ENCODE measurements at places on chromosomes 3 and 15.
A peak's percentile ranks its signal among the peaks of the same experiment; 100 is the strongest.

DNA sequence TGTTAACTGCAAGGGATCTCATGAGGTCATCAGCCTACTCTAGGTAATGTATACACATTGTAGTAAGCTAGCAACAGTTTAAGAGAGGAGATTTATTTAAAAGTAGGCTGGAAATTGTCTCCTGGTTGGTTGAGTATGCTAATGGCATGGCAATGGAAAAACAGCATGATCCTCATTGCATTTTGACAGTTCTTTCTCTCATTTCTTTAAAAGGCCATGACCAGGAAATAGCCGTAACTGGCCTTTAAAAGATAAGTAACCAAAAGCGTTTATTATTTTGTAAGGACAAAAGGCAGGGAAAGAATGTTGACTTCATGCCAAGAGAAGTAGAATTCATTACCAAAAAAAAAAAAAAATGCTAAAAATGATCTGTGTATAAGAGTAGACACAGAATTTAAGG is 310.3 kb downstream of the FGF12 start:
- DNase-seq, result no peak

GRCh38 chr3:50418850-50419249 is 59.5 kb upstream of the TMEM115 start:
- peak; percentile 21 for DNase-seq

DNA sequence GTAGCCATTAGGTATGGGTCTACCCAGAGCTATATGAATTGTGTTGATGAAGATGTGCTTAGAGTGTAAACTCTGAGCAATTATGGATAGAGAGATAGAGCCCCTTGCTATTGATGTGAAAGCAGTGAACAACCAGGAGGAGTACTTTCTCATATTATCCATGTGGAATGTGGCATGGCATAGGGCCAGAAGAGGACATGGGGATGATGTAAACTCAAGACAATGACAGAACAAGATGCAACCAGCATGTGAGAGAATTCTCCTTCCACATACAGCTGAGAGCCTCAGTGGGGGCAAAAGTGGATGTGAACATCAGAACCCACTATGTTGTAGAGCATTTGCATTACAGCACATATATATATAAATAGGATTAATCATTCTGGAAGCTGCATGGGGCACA is 36.4 kb upstream of the BNC1 start:
- DNase-seq, result peak; percentile 37

DNA sequence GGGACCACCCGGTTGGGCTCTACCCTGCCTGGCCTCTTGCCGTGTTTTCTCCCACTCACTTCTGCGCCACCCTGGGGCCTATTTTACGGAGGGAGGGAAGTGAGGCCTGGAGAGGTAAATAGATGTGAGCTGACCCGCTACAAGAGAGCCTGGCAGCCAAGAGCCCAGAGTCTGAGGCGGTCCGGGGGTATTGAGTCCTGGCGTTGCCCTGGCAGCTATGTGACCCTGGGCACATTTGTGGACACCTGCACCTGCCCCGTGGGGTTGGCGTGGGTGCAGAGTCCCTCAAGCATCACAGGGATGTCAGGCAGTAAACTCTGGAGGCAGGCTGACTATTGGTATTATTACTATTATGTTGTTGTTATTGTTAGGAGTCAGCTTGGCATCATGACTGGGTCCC is 85.7 kb downstream of the FBLN2 start:
- DNase-seq, result no peak

- DNase-seq, result peak; percentile 1
These were observed 9.5 kb downstream of the CFAP44 start for GRCh38 chr3:113431811-113432210.

- no peak for DNase-seq
These were observed 87.5 kb downstream of the LRRFIP2 start for GRCh38 chr3:37086918-37087317.

DNA sequence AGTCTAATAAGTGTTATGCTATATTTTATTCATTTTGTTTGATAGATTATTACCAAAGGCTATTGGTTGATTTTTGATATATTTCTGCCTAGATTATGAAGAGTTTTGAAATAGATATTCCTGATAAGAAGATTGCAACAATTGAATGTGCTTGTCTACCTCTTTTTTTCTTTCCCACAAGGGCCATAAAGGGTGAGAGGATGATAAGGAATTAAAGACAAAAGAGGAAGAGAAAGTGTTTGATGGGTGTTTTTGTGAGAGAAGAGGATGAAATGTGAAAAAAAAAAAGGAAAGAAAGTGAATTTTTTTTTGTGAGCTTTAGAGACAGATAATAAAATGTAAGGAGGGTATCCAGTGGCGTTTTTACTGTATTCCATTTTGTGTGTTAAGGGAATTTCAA is 244.4 kb downstream of the CHST2 start:
- DNase-seq, result no peak

DNA sequence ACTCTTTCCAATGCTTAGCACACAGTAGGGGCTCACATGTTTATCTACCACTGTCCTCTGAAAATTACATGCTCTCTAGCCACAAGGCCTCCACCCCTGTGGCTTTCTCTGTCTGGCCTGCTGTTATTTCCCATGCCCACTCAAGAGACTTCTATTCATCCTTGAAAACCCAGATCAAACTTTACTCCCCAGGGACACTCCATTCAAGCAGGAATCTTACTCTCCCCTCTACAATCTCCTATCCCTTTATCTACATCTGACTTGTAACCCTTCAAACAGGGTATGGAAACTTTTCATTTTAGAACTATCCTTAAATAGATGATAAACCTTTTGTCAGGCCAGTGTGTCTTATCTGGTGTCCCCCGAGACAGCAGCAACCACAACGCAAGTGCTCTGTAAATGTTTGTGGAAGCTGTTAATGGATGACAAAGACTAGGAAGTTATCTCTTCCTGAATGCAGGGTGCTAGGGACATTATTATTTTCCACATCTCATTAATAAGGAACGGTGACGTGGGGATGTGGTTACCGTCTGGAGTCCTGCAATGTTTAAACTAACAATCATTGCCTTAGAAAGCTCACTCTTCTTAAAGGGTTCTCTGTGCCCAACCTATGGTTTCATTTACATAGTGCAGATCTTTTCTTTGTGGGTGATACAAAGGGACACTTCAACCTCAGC is 322.3 kb downstream of the ARRDC4 start:
- no peak for DNase-seq

DNA sequence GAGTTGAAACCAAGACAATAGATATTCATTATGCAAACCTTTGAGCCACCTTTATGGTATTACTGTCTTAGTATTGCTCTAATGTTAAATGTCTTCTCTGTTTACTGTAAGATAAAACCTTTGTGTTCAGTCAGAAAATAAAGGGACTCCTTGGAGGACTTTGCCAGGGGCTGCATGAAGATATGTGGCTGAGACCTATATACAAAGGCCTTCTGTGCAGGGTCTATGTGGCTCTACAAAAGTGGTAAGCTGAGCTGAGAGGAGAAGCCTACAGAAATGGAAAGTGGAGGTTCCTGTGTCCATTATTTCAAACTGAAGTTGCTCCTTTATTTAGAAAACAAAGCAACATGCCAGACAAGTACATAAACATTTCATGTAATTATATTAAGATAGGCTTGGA is 131.5 kb downstream of the FNDC3B start:
- DNase-seq, result no peak

DNA sequence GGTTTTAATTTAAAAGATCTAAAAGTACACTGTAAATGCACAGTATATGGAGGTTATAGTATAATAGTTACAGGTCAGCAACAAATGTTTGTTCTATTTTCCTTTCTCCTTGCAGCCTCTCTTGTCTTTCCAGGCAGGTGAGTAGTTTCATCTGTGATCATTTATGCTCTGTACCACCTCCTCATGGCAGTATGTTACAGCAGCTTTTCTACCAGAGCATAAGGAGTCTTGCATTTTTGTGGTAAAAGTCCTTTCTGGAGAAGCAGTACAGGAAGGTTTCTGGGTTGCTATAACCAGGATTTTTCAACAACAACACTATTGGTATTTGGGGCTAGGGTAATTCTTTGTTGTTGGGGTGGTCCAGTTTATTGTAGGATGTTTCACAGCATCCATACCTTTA is 59.5 kb downstream of the ZNF609 start:
- no peak for DNase-seq

DNA sequence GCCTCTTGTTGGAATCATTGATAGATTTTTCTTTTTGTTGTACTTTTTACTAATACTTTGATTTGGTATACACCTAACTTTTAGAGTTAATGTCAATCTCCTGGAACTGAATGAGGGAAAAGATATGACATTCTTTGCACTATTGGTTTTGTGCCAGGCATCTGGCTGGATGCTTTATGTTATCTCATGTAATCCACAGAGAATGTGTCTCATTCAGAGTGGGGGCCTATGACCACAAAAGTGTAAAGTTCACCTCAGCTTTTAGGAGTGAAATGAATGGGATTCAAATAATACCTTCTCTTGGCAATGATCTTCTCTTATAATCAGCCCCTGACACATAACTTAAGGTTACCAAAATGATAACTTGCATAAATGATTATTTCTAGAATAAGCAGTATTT is 329.1 kb upstream of the ROPN1 start:
- no peak for DNase-seq

GRCh38 chr15:91104111-91104510 is 4.1 kb downstream of the SV2B start:
- no peak for DNase-seq
